SK-MEL-5 (cell line): ENCODE measurements at places on chromosomes 16 and 17. TPM values are rescaled to one million over a fixed set of nuclear protein-coding genes. Genes with fewer than 3 reads are reported as not detected.

HSPB9 gene
- not detected in 2 replicates for total RNA-seq

DNA sequence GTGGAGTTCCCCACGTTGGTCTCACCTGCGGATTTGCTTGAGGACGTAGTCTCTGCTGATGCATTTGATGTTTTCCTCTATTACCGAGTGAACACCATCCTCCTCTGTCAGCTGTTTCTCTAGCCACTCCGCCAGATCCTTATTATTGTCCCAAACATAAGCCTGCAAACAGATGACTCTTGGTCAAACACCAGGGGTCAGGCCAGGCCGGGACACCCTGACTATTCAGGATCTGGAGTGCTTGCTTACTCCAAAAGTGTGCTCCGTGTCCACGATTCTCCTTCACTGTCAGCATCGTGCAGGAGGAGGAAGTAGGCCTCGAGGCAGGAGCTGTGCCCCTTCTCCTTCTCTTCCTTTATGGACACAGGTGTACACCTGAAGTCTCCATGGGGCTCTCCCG, 140.2 kb downstream of the AATF start:
- peak; percentile 16 for DNase-seq

DHRS7C gene
- total RNA-seq = not detected in 2 replicates

DNA sequence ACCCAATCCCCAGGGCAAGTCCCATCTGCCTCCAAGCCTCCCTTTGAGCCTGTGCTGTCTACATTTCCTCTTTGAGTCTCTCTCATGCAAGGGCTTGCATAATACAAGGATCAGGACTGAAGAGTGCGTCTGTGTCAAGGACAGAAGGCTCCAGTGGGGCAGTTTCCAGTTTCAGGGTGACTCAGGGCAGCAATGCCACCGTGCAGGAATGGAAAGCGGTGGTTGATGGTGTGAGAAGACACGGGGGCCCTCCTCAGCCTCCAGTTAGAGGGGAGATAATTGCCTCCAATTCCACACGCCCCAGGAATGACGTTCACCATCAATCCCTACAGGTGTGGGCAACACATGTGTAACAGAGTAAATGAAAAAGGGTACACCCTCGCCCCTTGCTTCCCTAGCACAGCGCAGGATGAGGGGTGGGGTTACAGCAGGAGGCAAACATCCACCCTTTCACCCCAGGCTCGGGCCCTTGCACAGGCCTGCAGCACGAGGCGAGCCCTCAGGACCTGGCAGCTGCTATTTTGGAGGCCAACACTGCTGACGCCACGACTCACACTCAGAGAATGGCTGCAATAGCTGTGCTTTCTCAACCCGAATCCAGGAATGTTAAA, 24.8 kb upstream of the SLC25A19 start:
- DNase-seq = no peak

MEIOC gene
- total RNA-seq = 0.11 and 0.16 TPM in 2 replicates

DNA sequence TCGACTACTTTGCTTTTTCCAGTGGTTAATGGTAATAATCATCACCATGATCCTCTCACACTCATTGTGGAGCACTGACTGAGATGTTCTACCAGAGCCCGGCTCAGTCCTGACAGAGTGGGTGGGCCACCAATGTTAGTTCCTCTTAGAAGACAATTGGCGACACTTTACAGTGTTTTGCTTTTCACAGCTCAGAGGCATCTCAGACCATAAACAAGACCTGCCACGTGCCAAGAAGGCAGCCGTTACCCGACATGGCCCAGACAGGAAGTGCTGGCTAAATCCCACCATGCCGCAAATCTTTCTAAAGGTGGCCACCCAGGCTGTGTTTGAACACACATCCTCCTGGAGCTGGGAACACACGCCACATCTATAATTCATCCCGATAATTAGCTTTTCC, 103.7 kb downstream of the XYLT1 start:
- no peak for DNase-seq

NAGS gene
- total RNA-seq = 0.96 and 1.8 TPM in 2 replicates

DNA sequence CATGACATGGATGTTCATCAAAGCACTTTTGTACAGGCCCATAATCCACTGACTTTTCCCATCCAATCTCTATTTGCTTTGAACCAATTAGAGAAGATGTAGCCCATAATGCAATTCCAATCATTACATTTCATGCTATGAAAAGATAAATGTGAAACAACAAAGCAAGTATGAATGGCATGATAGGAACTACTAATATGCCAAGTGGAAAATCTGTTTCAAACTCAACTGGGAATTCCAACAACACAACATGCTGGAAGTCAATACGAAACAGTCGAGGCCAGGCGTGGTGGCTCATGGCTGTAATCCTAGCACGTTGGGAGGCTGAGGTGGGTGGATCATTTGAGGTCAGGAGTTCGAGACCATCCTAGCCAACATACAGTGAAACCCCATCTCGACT, 39.6 kb upstream of the TMEM97 start:
- no peak for DNase-seq

DNA sequence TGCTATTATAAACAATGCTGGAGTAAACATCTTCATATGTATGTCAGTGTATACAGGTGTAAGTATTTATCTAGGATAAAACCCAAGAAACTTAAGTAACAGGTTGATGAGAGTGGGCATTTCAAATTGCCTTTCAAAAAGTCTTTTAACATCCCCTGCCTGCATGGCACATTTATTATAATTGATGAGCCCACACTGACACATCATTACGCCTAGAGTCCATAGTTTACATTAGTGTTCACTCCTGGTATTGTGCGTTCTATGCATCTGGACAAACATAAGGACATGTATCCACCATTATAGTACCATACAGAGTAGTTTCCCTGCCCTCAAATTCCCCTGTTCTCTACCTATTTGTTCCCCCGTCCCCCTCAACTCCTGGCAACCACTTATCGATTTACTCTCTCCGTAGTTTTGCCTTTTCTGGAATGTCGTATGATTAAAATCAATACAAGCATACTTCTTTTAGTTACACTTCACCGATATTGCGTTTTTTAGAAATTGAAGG, 53.7 kb downstream of the NACA2 start:
- DNase-seq = no peak

GRCh38 chr17:51362811-51363585, 102.7 kb downstream of the UTP18 start:
- DNase-seq = no peak

ACD gene
- 17.4 and 18.3 TPM in 2 replicates for total RNA-seq
